M059J (cell line): ENCODE measurements at places on chromosomes 16 and 17. TPM values are rescaled to one million over a fixed set of nuclear protein-coding genes. Genes with fewer than 3 reads are reported as not detected.

Gene PRR35
- total RNA-seq, result not detected in 2 replicates

- peak; percentile 76 for DNase-seq
These were observed 51.6 kb downstream of the PRKCA start for GRCh38 chr17:66353937-66354401.

Gene NECAB2
- total RNA-seq, result not detected in 2 replicates

Gene TBC1D3C
- 1.1 and 1.7 TPM in 2 replicates for total RNA-seq

GRCh38 chr17:71764505-71764904, 356.3 kb upstream of the SOX9 start:
- DNase-seq, result peak; percentile 15

GRCh38 chr17:76405967-76406647, 21.7 kb downstream of the SPHK1 start:
- DNase-seq, result no peak
